ENCODE measurements at places on chromosomes 3 and 15.

DNA sequence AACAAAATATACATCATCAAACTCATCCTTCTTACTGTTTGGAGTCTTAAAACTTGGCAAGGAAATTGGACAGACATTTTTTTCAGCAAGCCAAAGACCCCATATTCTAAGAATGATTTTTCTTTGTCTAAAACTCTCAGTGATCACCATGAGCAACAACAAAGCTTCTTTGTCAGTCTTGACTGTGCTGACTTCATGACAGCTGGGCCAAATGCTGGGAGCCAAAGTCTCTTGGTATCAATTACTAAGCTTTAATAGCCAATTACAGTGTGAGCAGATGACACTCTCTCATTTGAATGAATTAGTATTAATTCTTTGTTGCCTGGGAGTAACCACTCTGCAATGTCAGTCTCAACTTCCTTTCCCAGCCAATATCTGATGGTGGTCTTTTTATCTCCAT is 48.1 kb upstream of the GK5 start:
- DNase-seq = no peak

GRCh38 chr3:141466633-141467169 is 20.1 kb upstream of the RASA2 start:
- DNase-seq = no peak

- no peak for DNase-seq
Observed at GRCh38 chr3:166484470-166484869, 647.2 kb upstream of the BCHE start.

GRCh38 chr3:126345641-126346460 is 11.4 kb downstream of the KLF15 start:
- no peak for DNase-seq

GRCh38 chr15:96066852-96067495 is 263.5 kb upstream of the NR2F2 start:
- DNase-seq = no peak

DNA sequence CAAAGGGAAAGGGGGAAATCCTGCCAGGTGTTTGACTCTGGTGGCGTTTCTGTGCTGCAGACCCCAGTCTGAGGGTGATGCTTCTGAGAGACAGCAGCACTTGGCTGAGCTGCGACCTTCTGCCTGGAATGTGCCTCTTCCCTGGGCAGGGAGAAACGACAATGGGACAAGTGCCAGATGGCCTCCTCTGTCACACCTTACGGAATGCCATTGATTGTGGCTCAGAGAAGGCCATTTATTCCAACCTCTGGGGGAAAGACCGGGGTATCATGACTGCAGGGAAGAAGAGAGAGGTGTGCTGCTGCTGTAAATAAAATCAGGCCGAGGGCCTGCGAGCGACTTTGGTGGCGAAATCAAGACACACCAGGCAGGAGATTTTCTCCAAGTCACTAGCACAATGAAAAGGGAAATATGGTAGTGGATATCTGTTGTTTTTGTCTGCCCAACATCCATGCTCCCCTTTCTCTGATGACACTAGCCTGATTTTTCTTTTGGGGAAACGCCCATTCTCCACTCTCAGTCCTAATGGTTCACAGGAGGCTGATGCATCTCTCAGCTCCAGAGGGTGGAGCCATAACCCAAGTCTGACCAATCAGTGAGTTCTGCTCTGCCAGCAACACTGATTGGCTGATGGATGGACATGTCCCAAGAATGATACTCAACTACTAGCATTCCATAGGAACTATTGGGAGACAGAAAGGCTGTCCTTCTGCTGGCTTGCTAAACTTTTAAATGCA is 336.1 kb downstream of the FOXP1 start:
- no peak for DNase-seq

- DNase-seq = peak; percentile 26
Observed at GRCh38 chr3:98521897-98522543, 682 bp downstream of the CLDND1 start.

GRCh38 chr3:29585368-29585767 is 304.5 kb downstream of the RBMS3 start:
- DNase-seq = no peak

- DNase-seq = peak; percentile 31
Observed at GRCh38 chr15:27538325-27538724, 560.8 kb downstream of the OCA2 start.

GRCh38 chr3:67142432-67142831 is 144.3 kb downstream of the KBTBD8 start:
- DNase-seq = no peak

All from neuronal stem cell (in vitro differentiated cells).